T47D (cell line): ENCODE measurements at places on chromosomes 11 and 22.

GRCh38 chr11:77501758-77502157 is 27.9 kb upstream of the PAK1 start:
- no peak for DNase-seq

GRCh38 chr11:129709801-129710398 is 105.7 kb upstream of the TMEM45B start:
- DNase-seq: no peak

GRCh38 chr11:64035576-64035975 is at the start of gene FLRT1:
FLRT1 (plus strand) TSS chr11:64035931; CDS start chr11:64116268, 80,337 bp downstream.
- DNase-seq: no peak

DNA sequence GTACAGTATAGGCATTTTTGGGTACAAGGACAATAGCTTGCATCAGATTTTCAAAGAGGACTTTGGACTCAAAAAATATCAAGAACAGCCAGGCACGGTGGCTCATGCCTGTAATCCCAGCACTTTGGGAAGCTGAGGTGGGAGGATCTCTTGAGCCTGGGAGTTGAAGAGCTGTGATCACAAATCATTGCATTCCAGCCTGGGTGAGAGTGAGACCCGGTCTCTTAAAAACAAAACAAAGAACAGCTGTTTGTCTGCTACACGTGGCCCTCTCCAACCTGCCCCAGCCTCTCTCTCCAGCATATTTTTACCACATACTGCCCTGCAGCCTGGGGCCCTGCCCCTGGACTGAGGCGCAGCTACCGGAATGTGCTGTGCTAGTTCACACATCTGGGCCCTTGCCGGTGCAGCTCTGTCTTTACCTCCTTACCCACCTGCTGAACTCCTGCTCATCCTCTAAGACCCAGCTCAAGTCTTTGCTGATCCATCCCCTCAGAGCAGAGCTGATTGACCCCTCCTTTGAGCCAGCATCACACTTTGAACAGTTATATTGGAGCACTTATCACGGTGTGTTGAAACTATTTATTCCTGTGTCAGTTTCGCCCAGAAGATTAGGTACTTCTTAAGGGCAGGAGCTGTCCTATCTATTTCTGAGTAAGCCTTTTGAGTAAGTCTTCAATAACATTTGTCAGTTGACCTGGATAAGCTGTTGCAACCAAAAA is 29.4 kb downstream of the GRIK4 start:
- DNase-seq: no peak

- DNase-seq: no peak
These were observed 6.0 kb upstream of the OR10A2 start for GRCh38 chr11:6856871-6857270.
